Breast epithelium (tissue), 4 donors: ENCODE measurements at places on chromosomes 6 and 20. TPM values are rescaled to one million over a fixed set of nuclear protein-coding genes. Genes with fewer than 3 reads are reported as not detected.

IRF4 gene
- 13.0 TPM for total RNA-seq

BMP6 gene
- 11.1 TPM for total RNA-seq

HMGCLL1 gene
- total RNA-seq = 2.6 TPM

CALHM5 gene
- 1.6 TPM for total RNA-seq

RAET1E gene
- not detected for total RNA-seq

TFAP2D gene
- total RNA-seq = not detected
